CD8-positive, alpha-beta memory T cell (primary cell): ENCODE measurements at places on chromosomes 4 and X.
A peak's percentile ranks its signal among the peaks of the same experiment; 100 is the strongest.

DNA sequence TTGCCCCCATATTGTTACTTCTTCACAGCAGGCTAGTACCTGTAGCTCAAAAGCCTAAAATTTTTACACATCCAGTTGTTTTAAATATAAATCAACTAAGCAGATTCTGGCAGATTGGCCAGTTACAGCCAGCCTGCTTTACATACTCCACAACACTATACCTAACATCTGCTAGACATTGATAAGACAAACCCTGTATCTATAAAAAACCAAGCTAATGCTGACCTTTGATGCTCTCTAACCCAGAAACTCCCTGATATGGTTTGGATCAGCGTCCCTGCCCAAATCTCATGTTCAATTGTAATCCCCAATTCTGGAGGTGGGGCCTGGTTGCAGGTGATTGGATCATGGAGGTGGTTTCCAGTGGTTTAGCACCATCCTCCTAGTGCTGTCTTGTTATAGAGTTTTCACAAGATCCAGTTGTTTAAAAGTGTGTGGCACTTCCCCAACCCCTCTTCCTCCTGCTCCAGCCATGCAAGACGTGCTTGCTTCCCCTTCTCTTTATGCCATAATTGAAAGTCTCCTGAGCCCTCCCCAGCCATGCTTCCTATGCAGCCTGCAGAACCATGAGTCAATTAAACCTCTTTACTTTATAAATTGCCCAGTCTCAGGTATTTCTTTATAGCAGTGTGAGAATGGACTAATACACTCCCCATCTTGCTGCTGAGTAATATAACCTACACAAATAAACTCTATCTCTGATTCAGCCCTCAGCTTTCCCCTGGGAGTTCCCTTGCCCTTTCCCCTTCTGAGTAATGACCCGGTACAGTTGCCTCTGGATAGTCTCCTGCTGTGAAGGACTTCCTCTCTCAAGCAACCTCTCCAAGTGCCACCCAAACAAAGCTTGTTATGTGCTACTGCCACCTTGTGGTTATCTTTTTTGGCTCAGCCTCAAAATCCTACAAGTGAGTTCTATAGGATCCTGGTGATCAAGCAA is 39.6 kb downstream of the ZCCHC13 start:
- peak; percentile 12 for DNase-seq

DNA sequence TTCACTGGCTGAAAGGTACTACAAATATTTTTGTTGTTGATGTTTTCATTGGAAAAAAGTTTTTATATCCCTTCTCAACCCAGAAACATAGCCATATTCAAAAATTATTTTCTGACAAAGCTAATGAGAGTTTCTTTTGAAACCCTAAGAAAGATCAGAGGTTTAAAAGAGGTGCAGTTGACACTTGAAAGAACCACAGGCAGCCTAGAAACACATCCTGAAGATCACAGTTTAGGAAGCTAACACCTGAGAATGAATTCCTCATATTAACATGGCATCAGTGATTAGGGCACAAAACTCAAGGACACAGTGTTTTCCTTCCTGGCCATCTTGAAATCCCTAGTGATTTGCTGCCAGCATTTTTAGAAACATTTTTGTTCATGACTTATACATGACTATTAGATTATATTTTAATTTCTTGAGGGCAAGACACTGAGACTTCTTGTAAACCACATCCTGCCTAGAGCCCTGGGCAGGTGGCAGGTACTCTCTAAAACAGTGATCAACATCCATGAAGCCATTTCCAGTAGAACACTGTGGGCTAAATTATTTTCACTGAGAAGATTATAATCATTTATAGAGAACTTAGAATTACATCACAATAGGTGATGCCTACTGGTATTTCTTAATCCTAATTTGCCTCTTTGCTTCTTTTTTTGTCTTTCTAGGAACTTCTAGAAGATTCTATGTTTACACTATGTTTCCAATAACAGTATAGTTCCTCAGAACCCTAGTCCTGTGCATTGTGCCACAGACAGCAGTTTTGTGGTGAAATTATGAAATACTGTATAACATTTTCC is 80.0 kb downstream of the ARSJ start:
- peak; percentile 72 for DNase-seq

- no peak for DNase-seq
Observed at GRCh38 chr4:53551958-53552357, 39.3 kb downstream of the LNX1 start.

GRCh38 chrX:39212456-39212855 is 411.2 kb downstream of the MID1IP1 start:
- no peak for DNase-seq

DNA sequence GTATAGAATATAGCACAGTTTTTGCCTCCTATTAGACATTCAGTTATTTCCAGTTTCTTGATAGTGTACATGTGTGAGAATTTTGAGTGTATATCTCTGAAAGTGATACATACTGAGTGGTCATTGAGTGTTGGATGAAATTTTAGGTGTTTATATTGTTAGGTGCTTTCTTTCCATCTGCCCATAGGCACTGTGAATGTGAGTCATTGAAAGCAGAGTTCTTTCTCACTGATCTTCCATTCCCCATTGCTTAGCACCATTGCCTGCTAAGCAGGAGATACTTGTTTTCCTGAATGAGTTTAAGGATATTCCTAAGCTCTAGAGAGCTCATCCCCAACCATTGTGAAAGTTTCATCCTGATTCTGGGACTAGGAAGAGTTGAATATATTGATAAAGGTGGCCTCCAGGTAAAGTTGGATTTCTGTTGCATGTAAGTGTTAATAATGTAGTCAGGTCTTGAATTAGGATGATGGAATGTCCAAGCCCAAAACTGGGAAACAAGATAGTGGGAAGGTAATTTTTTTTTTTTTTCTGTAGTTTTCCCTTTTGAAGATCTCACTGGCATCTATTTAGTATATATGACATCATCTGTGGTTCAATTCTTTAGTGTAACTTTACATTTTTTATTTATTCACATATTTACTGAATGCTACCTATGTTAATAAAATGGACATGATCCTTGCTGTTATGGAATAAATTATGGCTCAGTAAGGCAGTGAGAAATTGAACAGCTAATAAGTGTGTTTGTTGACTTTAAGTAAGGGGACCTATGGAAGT is 22.1 kb downstream of the UBE2K start:
- DNase-seq = no peak

DNA sequence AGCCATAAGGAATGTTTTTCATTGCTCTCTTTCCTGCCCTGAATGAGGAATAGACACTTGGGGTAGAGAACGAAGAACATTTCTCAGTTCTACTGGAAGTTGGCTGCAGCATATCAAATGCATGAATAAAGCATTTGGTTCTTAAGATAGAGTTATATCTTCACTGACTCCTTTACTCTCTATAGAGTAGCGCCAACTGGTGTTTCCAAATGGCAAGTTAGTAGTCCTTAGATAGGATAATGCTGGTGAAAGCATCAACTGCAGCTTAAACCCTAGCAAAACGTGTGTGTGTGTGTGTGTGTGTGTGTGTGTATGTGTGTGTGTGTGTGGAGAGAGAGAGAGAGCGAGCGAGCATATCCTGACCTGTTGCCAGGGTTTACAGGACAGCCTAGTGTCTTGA is 62.2 kb upstream of the FRMPD4 start:
- DNase-seq = no peak
